CD4-positive, alpha-beta T cell (primary cell): ENCODE measurements at places on chromosomes 4 and X.

GRCh38 chr4:151052785-151053184, 37.7 kb upstream of the LRBA start:
- DNase-seq: no peak

- DNase-seq: no peak
Measured at GRCh38 chrX:32176510-32176909, 1034.8 kb downstream of the DMD start.

DNA sequence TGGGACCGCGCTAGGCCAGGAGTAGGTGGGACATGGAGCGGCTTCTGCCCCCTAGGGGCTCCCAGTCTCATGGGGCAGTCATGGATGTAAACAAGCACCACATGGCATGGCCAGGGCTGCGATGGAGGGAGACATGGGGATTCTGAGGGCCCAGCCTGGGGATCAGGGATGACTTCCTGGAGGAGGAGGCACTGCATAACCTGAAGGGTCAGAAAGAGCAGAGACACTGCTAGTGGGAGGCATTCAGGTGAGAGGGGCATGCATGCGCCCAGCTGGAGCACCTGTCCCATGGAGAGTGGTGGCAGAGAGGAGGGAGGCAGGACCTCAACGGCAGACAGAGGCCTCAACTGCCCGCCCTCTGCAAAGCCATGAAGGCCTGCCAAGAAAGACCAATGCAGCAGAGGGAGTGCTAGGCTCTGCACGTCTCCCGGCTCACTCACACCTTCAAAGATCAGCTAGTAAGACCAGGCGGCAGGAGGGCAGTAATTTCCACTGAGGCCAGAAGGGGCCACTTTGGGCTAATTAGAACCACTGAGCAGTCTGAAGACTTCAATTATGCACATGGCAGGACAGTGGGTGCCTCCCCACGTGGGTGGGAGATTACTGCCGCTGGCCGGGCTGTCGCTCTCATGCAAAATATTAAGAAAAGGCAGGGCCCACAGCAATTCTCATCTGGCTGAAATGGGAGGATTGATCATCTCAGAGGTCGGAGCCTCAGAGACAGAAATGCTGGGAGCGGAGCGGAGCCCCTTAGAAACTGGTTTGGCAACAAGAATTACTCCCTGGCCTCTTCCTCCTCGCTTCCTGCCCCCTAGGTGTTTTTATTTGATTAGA, 69.6 kb downstream of the PPP2R2C start:
- DNase-seq: no peak

GRCh38 chr4:181619651-181620050, 623.6 kb upstream of the TENM3 start:
- no peak for DNase-seq

DNA sequence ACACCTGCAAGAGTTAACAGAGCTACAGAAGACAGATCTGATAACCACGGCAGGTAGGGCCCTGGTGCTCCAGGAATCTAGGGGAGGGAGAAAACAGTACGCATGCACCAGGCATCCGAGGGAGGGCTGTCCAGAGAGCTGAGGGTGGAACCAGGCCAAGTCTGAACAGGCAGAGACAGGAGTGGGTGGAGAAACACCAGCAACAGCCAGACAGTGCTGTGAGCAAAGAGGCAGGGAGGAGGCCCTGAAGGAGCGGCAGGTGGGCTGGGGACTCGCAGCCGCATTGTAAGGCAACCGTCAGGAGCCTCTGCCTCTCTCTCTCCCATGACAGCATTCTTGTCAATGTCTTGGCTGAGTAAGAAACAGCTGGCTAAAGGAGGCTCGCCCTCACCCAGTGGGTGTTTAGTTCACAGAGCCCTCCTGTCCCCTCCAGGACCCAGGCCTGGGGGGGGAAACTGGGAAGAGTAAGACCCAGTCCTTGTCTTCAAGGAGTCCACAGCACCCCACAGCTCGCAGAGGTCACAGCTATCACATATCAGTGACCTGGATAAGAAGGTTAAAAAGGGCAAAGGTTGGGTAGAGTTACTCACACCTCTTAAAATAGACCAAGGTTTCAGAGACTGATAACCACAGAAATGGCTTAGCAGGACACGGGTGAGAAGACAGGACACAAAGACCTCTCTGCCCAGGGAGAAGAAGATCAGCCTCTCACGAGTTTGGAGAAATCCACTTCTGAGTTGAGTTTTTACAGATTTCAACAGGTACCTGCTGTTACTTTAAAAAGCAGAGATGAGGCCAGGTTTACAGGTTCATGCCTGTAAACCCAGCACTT, 10.5 kb downstream of the ACSL1 start:
- no peak for DNase-seq

GRCh38 chr4:26858035-26858918, 2.4 kb upstream of the STIM2 start:
- no peak for DNase-seq

DNA sequence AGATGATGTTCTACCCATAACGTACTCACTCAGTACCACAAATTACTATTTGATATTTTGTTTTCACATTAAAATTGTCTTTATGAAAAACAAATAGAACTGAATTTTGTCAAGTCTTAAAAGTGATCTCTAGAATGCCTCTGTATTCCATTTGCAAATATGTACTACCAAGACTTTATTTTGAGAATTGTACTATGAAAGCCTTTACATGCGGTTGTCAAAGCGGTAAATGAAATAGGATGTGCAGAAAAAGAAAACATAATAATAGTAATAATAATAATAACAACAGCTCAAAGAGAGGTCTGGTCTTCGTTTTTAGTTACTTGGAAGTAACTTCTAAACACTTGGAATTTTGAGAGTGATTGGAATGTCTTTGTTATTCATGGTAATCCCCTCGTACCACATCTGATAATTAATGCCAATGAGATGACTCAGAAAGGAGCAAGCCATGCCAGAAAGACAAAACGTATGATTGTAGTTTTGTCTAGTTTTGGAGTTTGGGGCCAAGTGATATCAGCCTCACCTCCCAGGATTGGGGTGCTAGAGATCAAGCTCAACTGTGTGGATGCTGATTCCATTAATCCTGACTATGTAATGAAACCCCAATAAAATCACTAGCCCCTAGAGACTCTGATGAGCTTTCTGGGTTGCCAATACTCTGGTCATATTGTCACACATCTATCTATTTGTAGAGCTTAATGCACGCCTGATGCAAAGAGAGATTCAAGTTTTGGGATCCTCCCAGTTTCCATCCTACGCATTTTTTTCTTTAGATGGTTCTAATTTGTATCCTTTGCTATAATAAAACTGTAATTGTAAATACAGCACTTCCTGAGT, 20.2 kb upstream of the CTSO start:
- no peak for DNase-seq

DNA sequence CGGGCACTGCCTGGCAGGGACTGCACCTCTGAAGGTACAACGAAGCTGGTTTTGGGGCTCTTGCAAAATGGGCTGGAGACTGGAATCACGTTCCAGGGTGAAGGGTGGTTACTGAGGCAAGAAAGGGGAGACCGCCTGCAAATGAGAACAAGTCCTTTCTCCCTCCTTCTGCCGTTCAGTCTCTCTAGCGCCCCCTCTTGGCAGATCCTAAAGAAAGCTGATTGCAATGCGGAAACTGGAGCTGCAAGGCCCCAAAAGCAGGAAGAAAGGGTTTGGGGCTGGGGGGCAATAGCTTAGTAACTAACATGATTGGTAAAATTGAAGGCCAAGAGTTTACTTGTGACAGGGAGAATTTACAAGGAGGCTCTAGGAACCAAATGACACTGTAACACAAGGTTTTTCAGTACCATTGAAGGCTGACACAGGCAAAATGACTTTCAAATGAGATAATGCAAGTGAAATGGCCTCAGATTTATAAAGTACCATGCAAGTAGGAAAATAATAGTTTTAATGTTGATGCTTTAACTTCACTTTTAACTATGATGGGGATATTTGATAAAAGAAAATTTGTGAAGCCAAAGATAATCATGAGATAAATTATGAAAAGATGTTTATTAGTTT, 222.7 kb upstream of the HAND2 start:
- DNase-seq: peak; percentile 22

DNA sequence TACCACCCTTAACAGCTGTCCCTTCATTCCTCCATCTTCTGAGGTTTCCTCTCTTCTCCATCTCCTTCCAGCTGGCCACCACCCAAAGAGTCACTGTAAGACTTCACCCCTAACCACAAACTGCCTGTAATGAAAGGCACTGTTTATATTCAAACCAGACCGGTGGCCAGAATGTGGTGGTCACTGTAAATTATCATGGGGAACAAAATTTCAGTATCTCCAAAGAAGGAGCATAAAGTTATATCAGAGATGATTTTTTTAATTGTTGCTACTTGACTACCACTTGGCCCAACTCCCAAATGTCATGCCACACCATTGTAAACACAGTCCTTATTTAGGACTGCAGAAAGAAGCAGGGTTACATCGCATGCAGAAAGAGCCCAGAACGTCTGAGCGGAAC, 44.8 kb downstream of the SMARCA1 start:
- DNase-seq: no peak

GRCh38 chr4:147842573-147842972, 110.7 kb downstream of the ARHGAP10 start:
- no peak for DNase-seq

DNA sequence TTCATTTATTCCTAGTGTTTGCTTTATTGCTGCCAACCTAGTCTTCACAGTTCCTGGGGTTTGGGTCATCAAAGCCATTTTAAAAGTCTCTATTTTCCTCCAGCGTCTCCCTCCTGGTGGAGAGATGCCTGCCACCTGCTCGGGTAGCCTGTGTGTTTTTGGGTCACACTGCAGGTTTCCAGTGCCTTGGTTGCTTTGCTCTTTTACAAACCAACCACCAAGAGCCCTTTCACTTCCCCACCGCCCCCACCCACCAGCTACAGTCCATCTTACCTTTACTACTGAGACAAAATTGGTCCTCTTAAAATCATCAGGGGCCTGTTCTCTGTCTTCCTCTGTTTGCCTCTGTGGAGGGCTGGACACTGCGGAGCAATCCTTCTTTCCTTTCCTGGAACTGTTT, 280.5 kb upstream of the GATB start:
- DNase-seq: no peak

- DNase-seq: no peak
Measured at GRCh38 chr4:112327965-112328733, 31.0 kb downstream of the ALPK1 start.

DNA sequence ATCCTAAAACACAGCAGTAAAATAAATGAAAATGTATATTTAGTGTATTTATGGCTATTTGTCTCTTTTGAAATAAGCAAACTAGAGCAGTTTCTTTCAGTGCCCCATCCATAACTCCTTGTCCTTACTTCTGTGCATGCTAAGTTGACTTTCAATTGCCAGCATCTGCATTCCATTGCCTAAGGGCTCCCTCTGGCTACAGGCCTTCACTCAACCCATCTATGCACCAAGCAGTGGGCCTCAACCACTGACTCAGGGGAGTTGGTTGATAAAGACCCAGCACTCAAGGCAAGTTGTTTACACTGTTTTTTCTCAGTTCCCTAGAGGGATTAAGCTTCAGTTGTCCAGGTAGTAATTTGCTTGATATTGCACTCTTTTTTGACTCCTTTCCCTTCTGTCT, 265.7 kb downstream of the IQCM start:
- DNase-seq: no peak

GRCh38 chr4:41799126-41799525, 50.6 kb upstream of the PHOX2B start:
- DNase-seq: no peak

- DNase-seq: no peak
Measured at GRCh38 chr4:97998203-97998602, 145.1 kb downstream of the STPG2 start.

GRCh38 chrX:1468250-1468772, 15.6 kb upstream of the ASMTL start:
- DNase-seq: peak; percentile 69

GRCh38 chrX:138711399-138712347, at the start of gene FGF13:
Gene FGF13, minus strand, starts transcription at chrX:138711717. Its CDS starts 714 bp downstream, at chrX:138711003.
- no peak for DNase-seq

GRCh38 chr4:150874338-150875226, 140.5 kb downstream of the LRBA start:
- DNase-seq: no peak

DNA sequence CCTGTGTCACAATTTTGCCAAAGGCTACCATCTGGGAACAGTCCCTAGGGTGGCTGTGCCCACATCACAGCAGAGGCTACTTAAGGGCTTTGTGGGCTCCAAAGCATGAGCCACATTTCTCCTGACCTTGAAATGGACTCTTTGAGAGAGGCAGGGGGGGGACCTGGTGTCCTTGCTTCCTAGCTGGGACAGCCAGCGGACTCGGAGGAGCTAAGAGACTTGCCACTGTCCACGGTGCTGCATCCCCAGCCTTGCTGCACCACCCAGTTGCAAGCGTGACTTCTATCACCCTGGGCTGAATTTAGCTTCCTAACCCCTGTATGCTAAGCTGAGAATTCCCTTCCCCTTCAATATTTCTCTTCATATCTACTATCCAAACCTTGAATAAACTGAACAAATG, 99.0 kb downstream of the PHKA2 start:
- no peak for DNase-seq

GRCh38 chr4:109134921-109135320, 167.5 kb downstream of the COL25A1 start:
- DNase-seq: no peak

DNA sequence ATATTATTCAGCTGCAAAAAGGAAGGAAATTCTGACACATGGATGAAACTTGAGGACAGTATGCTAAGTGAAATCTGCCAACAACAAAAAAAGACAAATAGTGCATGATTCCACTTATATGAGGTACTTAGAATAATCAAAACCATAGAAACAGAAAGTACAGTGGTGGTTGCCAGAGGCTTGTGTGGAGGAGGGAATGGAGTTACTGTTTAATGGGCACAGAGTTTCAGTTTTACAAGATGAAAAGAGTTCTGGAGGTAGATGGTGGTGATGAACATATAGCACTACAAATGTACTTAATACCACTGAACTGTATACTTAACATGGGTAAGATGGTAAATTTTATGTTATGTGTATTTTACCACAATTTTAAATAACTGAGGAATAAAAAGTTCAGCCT, 212.0 kb upstream of the KLF3 start:
- no peak for DNase-seq

DNA sequence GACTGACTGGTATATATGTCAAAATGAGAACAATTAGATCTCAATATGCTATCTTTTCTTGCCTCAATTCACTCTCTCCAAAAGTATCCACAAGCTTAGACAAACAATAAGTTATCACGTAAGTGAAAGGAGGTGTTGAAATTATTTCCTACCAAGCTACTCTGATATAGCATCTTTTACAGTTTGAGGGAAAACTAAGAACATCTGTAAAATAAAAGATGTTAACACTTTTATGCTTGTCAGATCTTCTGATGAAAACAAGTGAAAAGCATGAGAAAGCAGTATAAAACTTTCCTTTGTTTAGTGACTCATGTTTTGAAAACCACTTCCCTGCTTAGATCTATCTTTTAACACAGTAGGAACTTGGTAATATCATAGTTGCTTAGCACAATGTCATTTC, 8.4 kb upstream of the MAB21L2 start:
- DNase-seq: no peak

- DNase-seq: no peak
Measured at GRCh38 chr4:30912098-30912714, 192.0 kb downstream of the PCDH7 start.

- no peak for DNase-seq
Measured at GRCh38 chr4:80407246-80407645, 71.7 kb downstream of the CFAP299 start.

DNA sequence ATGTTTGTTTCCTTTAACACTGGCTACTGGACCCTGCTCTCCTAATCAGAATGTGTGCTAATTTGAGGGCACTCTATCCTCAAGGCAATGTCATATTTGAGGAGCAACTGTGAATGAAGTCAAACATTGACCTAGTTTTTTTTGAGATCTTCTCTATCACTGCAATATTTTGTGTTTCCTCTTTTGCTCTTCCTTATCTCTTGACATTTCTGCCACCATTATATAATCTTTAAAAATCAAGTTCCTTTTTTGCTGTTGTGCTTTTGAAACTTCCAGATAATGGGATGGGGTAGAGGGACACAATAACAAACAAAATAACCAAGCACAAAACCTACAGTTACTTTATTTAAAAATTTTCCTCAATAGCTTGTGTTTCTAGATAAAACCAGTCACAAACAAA, 7.4 kb upstream of the WDFY3 start:
- DNase-seq: no peak
